ENCODE measurements at places on chromosomes 12 and 14.

DNA sequence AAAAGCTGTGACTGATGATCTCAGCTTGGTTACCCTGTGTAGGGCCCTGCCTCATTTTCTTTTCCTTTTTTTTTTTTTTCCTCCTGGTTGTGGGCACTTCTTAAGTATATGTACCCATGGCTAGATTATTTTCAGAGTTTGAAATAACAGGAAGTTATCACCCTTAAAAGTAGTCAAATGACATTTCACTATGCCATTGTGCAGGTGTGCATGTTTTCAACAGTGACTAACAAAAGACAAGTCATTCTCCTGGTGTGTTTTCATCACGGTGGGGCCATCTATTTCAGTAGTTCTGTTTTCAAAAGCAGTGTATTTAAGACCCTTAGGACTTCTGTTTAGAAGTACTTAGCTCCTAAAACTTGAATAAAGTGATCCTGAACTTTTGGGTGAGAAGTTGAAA, 15.0 kb downstream of the GABARAPL1 start:
- no peak for DNase-seq

DNA sequence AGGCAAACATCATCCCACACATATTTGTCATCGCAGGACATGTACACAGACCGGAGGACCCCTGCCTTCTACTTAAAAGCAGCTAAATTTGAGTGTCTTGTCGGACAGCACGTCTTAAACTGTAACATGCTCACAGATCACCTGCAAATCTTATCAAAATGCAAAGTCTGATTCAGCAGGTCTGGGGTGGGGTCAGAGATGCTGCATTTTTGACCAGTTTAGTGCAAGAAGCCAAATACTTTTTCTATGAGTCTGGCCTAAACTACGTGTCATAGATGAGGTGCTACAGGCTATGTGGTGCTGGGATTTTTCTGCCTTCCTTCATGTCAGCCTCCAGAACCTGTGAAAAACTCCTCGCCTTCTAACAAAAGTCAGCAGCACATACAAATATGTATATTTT, 178.8 kb upstream of the LHX5 start:
- no peak for DNase-seq

DNA sequence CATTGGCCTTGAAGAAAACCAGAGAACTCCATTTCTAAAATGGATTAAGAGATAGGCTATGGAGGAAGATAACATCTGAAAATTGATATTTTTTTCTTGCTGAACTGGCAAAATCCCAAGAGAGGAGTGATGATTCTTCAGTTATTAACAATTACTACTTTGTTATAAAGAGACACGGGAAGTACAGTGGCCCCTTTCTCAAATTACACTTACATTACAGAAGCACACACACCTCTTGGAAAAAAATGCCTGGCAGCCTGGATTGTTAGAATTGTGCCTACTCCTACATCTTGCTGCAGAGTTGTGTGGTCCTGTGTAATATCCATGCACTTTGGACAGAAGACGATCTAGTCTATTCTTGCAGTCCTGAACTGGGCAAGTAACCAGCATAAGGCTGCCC, 71.7 kb downstream of the TGFB3 start:
- DNase-seq: no peak

- no peak for DNase-seq
These were observed 10.7 kb upstream of the FKBP4 start for GRCh38 chr12:2783936-2784600.

- DNase-seq: no peak
These were observed 5.2 kb downstream of the PPP1CC start for GRCh38 chr12:110737532-110737931.

DNA sequence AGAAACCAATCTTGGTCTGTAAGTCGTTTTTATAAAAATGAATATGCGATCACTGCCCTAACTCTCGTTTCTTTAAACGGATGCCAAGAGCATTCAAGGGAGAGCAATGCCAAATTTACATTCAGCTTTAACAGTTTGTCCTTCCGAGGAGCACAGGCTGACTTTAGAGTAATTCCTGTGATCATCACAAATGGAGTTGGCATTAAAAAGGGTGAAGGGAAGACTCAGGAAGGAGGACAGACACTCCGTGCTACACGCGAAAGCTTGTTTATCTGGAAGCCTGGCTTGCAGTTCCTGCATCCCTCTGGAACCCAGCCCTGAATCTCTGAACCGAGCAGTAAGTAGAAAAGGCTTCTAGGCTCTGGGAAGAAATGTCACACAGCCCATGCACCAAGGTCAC, 78.4 kb downstream of the PAPOLA start:
- no peak for DNase-seq

DNA sequence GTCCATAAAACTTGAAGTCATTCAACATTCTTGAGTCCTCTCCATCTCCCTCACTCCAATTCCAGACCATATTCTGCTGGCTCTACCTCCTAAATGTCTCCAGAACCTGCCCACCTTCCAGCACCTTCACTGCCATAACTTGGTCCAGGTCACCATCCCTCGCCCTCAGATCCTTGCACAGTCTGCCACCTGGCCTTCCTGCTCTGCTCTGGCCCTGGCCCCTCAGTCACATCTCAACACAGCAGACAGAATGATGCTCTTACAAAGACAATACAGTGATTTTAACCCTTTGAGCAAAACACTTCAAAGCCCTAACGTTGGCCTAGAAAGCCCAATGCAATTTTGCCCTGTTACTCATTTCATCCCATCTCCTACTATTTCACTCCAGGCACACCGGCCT, 81.8 kb upstream of the PDZRN4 start:
- DNase-seq: no peak

DNA sequence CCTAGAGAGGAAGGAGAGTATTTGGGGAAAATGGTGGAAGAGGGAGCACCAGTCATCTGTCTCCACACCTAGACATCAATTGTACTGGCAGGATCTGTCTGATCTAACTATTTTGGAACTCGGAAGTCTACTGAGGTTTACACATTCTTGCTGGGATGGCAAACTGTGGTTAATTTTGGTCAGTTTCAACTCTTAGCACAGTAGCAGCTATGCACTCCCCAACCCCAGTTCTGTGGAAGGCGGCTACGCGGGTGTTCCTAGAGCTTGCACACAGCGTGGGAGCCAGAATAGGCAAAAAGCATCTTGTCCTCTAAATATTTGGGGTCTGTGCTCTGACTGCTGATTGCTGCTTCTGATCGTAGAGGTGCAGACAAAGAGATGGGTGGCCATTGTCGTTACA, 33.8 kb downstream of the TECPR2 start:
- no peak for DNase-seq

- DNase-seq: no peak
These were observed 65.0 kb downstream of the CHGA start for GRCh38 chr14:92987713-92988510.

DNA sequence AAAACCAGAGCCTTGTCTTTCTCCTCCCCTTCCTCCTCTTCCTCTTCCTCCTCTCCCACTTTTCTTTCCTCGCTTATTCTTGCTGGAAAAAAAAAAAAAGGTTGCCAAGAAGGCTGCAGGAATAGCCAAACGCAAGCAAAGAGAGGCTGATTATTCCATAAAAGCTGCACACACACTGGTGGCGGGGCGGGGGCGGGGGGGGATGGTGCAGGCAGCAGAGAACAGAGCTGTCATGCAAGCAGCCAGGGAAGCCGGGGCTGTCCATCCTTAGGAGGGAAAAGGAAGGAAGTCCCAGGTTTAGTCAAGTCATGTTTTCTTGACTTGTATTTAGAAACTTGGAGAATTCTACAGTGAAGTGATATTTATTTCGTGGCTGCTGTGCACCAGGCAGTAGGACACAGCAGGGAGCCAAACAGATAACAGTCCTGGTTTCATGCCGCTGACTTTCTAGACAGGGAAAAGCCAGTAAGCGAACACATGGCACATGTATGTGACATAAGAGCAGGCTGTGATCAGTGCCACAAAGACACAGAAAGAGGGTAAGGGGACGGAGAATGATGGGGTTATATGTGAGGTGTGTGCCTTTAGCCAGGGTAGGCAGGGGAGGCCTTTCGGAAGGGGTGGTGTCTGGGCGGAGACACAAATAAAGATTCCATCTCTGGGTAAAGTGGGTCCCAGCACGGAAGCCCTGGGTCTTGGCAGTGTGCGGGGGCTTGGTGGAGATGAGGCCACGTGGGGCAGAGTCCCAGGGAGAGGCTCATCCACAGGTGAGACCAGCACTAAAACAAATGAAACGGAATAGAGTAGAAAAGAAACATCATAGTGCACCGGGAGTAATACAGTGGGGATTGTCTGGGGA, 56.6 kb upstream of the SCN8A start:
- DNase-seq: no peak

DNA sequence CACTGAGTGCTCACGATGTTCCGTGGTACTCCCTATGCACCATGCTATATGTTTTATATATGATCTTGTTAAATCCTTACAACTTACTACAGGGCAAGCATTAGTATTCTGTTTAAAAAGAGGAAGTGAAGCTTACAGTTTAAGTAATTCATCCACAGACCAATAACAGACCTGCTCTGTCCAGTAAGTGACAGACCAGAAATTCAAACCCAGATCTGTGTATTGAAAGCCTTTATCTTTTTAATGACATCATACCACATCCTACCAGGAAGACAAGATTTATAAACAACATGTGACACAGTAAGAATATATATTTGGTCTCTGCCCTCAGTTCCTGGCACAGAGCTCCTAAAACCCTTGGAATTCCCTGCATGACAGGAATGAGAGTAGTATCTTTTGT, 206.5 kb downstream of the STXBP6 start:
- no peak for DNase-seq

- DNase-seq: no peak
These were observed 3.7 kb downstream of the ARHGDIB start for GRCh38 chr12:14957551-14958168.

DNA sequence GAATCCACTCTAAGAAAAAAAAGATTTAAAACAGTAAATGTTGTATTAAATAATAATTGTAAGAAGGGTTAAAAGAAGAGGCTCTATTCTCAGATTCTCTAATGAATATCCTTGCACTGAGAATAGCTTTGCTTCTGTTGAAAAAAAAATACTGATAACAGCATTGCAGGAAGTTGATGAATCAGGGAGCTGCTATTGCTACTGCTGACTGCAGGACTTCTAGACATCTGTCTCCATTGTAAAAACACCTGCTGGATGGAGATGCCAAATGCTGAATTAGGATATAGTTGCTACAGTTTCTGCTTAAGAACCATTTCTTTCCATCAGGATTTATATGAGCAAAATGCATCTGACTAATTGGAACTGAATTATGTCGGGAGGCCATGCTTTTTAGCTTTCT, 50.3 kb upstream of the ANP32D start:
- no peak for DNase-seq

DNA sequence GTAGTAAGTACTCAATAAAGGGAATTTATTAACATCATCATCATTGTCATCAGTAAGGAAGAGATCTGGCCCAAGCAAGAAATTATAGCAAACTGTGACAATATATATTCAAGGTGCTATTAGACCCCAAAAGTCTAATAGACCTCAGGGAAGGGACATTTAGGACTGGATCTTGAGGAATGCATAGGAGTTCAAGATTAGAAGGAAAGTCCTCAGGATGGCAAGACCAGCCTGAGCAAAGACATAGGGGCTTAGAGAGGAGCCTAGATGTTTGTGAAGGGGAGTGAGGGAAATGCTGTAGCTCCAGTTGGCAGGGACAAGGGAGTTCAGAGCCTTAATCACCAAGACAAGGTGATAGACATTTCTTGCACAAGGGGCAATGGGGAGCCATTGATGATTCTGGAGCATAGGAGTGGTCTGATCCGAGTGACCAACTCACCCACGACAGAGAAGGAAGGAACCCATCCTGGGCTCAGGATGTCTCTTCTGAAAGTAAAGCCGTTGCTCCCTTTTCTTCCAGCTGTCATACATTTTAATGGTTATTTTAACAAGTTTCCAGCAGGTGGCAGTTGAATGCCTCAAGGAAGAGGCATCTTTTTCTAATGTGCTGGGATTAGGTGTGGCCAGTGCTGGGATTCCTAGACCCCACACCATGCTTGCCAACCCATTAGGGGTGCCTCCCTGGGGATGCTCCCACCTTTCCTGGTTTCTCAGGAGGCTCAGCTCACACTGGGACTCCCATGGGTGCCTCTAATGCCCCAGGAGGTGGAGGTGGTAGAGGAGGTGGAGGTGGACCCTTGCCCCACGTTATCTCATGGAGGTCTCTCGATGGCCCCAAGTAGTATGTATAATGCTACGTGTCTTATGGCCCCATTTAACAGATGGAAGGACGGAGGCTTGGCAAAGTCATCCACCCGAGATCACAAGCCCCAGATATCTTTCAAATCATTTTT, 37.8 kb downstream of the PHETA1 start:
- no peak for DNase-seq
